ENCODE measurements at places on chromosomes 3 and 15.

DNA sequence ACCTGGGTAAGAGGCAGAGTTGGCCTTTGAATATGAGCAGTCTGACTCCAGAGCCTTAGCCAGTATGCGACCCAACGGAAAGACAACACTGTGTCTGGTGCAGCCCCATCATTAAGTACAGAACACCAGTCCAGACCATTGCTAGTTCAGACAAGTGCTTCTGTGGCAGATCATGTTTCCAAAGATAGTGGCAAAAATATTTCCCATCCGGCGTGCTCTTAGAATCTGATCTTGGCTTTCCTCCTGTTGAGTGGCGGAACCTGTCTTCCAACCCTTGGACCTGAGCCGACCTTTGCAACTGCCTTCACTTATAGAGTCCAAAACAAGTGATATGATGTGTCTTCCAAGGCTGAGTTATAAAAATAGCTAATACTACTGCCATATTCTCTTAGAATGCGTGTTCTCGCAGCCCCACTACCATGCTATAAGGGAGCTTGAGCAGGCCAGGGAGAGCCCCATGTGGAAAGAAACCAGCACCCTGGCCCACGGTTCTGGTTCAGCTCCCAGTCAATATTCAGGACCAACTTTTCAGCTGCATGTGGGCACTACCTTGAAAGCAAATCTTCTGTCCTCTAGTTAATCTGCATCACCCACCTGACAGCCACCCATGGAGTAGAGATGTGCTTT lies 322.4 kb upstream of the SLCO3A1 start:
- no peak for DNase-seq

DNA sequence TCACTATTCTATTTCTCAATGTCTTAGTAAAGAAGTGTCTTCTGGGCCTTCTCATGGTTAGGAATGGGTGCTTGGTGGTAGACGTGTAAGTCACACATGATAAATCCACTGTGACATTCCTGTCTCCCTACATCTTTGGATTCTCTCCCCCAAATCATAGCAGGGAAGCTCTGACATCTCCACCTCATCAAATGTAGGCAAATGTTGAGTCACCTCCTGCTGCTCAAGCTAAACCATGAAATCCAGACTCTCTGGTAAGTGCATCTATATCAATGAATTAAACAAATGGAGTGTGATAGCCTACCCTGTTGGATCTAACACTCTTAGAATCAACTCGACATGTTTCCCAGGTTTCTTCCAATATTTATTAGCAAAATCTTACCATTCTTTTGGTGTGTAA lies 42.8 kb upstream of the RPL35A start:
- no peak for DNase-seq

- DNase-seq, result peak; percentile 88
Observed at GRCh38 chr3:42376344-42376798, 34.0 kb downstream of the LYZL4 start.

DNA sequence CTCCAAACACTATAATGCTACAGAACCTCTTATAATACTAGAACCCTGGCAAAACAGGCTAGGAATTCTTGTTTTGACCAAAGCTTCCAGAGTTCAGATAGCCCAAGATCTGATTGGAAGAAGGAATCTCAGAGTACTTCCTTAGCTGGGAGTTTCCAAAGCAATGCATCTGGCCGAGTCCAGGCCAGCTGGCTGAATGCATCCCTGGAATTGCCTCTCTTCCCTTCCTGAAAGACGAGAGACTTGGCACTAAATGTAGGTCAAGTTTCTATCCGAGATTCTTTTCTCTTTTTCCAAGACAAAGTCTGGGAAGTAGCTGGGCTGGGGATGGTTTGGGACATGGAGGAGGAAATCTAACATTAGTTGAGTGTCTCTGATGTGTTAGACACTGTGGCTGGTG lies 68.7 kb upstream of the ADPGK start:
- no peak for DNase-seq

DNA sequence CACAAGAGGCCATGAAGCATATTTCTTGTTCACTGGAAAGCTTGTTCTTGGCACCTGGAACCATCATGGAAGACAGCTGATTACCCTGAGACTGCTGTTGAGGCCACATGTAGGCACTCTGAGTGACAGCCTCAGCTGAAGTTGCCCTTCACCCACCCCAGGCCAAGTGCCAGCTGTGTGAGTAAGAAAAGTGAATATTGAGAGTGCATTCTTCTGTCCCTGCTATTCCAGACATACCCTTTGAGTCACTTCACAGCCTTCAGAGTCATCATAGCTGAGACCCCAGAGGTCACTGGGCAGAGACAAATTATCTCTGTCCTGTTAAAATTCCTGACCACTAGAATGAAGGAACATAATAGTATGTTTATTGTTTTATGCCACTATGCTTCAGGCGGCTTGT lies 79.6 kb downstream of the NFKBIZ start:
- DNase-seq, result peak; percentile 80

DNA sequence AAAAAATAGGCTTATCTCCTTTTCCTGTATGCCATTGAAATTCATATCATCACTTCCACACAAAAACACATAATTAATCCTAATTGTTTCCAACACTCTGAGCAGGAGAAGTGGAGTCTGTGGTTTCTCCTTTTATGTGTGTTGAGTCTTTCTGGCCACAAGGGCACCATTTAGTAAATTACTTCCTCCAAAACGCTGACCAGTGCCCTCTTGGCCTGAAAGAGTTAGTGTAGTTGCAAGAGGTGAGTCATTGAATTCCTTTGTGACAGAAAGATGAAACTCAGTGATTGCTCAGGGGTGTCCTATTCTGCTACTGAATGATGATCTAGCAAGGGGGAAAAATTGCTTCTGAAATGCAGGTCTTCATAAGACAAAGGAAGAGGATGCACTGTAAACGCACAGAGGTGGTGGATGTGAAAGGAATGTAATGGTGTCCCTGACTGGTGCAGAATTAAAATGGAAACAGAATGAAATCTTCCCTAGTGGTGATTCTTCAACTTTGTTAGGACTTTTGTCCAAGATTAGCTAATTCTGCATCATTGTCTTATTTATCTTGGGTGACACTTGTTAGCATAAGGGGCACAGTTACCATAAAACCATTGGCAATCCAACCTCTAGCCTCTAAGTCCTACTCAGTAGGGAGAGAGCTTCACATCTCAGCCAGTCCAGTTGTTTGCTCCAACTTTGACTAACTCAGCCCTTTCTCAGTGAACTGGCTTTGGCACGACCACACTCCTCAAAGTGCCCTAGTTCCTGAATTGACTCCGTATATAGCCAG lies 208.4 kb upstream of the NANOGP8 start:
- DNase-seq, result peak; percentile 93

DNA sequence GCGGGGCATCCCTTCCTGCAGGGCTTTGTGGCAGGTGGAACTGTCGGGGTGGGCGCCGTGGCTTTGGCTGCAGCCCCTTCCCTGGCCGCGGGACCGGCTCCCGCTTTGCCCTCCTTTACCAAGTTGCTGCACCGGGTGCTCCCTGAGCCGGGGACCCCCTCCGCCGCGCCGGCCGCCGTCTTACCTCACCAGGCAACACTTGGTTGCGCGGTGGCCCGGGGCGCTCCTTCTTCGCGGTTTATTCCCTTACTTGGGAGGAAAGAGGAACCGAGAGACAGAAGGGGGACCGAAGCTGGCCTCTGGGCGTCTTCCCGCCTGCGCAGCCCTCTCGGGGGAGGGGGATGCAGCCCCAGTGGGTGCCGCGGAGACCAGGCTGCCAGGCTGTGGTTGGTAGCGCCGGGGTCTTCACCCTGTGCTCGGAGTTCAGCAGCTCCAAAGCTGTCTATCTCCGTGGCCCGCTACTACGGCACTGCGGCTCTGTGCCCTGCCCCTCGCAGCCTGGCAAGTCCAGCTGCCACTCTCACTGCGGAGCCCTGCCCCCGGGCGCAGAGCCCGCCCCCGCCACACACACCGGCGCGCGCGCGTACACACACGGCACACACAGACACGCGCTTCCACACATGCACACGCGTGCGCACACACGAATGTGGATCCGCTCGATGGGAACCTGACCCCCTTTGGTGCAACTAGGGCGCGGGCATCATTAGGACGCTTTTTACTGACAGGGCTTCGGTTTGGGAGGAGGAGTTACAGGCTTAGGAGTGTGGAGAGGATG lies at the start of gene DGKG:
Gene DGKG, minus strand, starts transcription at position 473 of the 775 bp plus-strand sequence. CDS start 41,775 bp downstream, outside the sequence.
- no peak for DNase-seq

DNA sequence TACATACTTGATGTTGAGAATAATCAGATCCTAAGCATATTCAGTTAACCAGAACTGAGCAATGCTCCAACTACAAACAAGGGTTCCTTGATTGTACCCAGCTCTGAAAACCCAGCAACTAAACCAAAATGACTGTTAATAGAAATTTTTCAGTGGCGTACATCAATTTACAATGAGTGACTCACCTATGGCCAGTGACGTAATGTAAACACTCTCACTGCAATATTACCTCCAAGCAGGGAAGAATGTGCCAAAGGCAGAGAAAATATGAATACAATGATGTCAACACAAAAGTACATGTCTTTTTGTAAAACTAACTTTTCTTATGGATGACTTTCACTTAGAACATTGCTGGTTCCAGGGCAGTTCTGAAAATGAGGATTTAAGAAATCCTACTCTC lies 611.3 kb downstream of the EDEM1 start:
- DNase-seq, result peak; percentile 54

- DNase-seq, result no peak
Observed at GRCh38 chr3:23067116-23067515, 136.0 kb upstream of the UBE2E2 start.

DNA sequence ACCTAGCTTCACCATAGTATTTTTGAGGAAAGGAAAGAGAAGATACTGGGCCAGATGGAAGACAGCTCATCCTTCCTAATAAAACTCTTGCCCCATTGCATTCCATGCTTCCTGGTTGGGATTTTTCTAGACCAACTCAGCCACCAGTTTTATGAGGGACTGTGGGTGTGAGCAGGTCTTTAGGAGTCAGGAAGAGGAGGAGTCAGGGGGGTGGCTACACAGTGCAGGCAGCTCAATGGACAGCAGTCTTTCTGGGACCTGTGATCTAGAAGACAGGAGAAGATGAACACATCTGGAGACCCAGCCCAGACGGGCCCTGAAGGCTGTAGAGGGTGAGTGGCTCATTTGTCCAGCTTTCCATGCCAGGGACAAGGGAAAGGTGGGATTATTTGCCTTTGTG lies at the start of gene NOX5:
Gene NOX5, plus strand, starts transcription at position 242 of the 400 bp plus-strand sequence. Its CDS starts 41 bp downstream, at position 283.
- no peak for DNase-seq

DNA sequence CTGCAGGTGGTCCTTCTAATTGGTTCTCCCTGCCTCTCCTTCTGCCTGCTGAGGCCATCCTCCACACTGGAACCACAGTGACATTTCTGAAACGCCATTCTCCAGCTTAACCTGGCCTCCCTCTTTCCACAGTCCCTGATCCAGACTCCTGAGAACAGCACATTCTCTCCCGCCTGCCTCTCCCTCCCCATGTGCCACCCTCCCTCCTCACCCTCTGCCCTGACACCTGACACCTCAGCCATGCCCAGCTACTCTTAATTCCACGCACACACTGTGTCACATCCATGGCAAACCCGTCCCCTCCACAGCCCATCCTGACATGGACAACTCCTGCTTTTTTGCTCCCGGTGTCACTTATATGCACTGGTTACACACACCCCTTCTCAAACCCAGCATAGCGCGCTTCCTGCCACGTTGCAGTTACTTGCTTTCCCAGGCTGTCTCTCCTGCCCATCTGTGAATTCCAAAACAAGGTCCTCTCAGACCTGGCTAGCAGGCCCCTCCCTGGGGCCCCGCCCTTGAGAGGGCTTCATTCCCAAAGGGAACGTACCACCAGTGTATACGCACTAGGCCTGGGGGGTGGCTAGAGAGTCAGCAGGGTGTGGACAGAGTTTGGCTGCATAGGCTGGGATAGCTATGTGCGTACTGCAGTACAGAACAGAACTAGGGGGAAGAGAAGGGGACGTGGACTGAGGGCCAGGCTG lies 92.7 kb upstream of the BLM start:
- no peak for DNase-seq

DNA sequence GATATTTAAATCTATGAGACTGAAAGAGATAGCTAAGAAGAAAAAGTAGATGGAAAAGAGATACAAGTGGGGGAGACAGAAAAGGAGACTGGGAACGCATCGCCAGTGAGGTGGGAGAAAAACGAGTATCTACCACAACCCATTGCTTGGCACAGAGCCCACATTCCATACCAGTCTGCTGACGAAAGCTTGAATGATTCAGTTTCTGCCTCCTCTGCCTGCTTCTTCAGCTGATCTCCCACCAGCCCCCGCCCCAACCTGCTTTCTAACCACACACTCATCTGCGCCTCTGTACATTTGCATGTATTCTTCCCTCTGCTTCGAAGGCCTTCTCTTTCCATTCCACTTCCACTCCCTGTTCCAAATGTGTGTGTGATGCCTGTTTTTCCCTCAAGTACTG lies 188.1 kb downstream of the USP13 start:
- peak; percentile 88 for DNase-seq

DNA sequence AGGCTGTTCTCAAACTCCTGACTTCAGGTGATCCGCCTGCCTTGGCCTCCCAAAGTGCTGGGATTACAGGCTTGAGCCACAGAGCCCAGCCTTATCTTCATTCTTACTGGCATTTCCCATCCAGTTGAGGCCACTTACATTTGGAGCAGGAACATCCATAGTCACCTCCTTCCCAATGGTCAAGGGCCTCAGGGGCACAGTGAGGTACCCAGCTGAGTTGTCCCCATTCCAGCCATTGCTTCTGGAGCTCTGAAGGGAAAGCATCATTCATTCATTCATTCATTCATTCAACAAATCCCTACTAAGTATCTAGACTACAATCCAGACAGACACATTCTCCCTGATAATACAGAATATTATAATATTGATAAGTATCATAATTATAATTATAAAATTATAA lies 12.2 kb downstream of the PLA2G4D start:
- DNase-seq, result no peak

DNA sequence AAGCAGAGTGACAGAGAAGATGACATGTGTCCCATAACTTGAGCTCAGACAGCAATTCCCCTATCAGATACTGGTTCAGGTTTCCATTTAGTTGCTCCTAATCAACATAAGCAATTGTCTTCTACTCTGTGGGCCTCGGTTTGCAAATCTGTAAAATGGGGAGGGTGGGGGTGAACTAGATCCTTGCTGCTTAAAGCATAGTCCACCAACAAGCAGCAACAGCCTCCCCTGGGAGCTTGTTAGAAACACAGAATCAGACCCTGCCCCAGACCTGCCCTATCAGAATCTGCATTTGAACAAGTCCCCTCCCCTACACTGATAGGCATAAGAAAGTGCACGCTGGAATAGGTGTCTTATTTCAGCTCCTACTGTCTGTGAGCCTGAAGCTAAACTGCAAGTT lies 87.8 kb downstream of the CEMIP start:
- no peak for DNase-seq

- peak; percentile 78 for DNase-seq
Observed at GRCh38 chr15:78878356-78878755, 5.7 kb downstream of the MORF4L1 start.

- DNase-seq, result no peak
Observed at GRCh38 chr3:13325892-13326443, 94.2 kb downstream of the NUP210 start.

DNA sequence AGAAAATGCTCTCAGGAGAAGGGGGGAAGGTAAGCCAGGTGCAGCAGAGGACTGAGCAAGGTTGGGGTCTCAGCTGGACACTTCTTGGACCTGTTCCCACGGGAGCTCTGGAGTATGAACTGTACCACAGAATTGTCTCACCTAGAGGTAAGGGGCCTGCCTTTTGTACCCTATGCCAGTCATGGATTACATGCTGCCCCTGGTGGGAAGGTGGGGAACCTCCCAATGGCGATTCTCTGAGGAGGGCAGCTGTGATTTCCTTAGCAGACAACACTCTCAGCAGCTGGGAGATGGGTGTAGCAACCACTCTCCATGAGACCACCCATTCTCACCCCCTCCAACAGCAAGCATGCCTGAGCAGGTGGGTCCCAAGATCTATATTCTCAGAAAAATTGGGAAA lies 329.4 kb upstream of the CTNNB1 start:
- no peak for DNase-seq

GRCh38 chr3:47424434-47425382 lies 43.9 kb downstream of the PTPN23 start:
- no peak for DNase-seq

- DNase-seq, result peak; percentile 49
Observed at GRCh38 chr3:194323785-194324735, 27.1 kb downstream of the CPN2 start.
